ENCODE measurements at places on chromosomes 7 and 10.
A peak's percentile ranks its signal among the peaks of the same experiment; 100 is the strongest.

DNA sequence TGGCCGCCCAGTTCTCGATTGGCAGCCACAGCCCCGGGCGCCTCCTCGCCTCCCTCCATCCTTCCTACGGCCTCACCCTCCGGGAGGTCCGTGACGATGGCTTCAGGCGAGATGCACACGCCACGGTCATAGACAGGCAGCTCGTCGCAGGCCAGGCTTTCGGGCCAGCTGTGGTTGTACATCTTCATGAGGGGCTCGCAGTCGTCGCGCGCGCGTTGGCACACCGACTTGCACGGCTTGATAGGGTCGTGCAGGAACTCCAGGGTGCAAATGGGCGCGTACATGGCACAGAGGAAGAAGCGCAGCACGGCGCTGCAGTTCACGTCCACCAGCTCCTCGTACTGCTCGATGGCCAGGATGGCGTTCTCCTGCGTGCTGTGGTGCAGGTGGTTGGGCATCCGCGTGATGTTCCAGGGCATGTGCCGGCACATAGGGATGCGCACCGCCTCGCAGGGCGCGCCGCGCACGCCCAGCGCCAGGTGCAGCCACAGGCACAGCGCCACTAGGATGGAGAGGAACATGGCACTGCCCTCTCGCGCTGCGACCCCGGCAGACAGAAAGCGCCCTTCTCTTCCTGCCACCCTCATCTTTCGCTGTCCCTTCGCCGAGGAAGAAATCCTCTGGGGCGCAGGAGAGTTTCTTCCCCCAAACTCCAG is 472 bp downstream of the SFRP4 start:
- DNase-seq = peak; percentile 10

GRCh38 chr10:20768843-20769242 is 128.3 kb downstream of the NEBL start:
- no peak for DNase-seq

DNA sequence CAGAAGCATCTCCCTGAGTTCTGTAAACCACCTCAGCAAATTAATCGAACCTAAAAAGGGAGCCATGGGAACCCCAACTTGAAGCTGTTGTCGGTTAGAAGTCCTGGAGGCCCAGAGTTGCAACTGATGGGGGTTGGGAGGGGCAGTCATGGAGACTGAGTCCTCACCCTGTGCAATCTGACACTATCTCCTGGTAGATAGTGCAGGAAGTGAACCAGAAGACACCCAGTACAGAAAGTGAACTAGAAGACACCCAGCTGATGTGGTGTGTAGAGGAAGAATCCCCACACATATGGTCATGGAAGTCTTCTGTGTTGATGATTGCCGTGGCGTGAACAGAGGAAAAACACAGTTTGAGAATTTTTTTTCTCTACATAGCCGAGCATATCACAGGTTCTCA is 58.8 kb upstream of the SRRM3 start:
- DNase-seq = no peak

GRCh38 chr7:77458786-77459185 is 42.6 kb upstream of the GSAP start:
- DNase-seq = no peak

GRCh38 chr10:83469728-83470331 is 669.5 kb upstream of the GHITM start:
- no peak for DNase-seq

DNA sequence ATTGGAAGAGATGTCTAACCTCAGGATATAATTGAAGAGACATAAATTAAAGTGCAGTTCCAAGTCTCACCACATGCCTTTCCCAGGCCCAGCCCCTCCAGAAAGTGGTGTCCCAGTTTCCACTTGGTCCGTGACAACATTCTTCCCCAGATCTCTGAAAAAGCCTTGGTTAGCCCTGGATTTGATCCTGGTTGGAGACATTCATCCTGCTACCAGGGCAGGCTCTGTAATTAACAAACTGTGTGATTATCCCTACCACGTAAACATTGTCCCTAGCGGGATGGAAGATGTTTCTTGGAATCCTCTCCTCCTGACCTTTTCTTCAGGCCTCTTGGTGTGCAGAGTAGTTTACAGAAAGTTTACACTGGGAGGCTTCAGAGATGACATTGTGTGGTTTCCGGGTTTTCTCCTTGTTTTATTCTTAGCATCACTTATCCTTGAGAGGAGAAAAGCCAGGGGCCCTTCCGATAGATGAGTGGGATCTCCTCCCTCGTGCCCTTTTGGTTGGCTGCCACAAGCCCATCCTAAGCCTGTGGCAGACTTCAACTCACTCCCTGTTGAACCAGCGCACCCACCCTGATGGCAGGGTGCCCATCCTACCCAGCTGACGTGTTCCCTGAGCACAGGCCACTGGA is 83.8 kb downstream of the COL13A1 start:
- DNase-seq = no peak

DNA sequence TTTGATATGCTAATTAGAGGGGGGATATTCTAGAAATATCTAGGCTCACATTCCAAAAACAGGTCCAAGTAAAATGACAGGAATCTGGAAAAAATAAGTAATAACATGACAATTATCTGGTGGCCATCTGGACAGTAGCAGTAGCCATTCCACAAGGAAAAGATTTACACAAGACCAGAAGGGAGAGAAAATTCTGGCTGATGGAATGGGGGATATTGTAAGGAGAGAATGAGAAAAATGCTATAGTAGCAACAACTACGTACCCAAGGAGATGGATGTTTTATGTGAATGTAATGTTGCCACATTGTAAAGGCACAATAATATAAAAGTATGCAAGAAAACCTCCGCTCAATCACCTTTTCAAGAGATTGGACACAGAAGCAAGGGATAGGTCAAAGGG is 5.4 kb downstream of the MYOF start:
- no peak for DNase-seq
